ENCODE measurements at places on chromosomes 4 and X.

- no peak for DNase-seq
These were observed 208.1 kb downstream of the PDGFC start for GRCh38 chr4:156763511-156763910.

- no peak for DNase-seq
These were observed 70.7 kb downstream of the LEF1 start for GRCh38 chr4:108097990-108098553.

- DNase-seq: no peak
These were observed 85.1 kb upstream of the LCORL start for GRCh38 chr4:18106620-18107019.

GRCh38 chr4:164876700-164877324 is at the start of gene APELA:
Gene APELA (plus strand): TSS chr4:164877178. CDS start chr4:164877332, 154 bp downstream.
- no peak for DNase-seq

- no peak for DNase-seq
These were observed 39.8 kb downstream of the SNCA start for GRCh38 chr4:89797117-89797516.

DNA sequence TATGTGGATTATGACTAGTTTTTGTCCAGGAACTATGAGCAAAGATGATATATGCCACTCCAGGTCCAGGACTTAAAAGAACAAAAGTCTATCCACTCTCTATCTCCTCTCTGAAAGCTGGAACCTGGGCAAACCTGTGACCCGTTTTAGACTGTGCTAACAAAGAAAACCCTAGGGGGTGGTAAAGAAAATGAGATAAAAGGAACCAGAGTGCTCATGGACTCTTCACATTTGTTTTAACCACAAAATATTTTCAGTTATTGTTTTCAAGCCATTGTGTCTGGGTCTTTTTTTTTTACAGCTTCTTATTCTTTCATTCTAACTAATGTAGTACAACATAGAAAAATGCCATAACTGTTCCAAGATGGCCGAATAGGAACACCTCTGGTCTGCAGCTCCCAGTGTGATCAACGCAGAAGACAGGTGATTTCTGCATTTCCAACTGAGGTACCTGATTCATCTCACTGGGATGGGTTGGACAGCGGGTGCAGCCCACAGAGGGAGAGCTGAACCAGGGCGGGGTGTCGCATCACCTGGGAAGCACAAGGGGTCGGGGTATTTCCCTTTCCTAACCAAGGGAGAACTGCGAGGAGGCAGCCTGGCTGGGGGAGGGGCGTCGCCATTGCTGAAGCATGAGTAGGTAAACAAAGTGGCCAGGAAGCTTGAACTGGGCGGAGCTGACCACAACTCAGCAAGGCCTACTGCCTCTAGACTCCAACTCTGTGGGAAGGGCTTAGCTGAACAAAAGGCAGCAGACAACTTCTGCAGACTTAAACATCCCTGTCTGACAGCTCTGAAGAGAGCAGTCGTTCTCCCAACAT is 45.1 kb downstream of the CHM start:
- DNase-seq: no peak

DNA sequence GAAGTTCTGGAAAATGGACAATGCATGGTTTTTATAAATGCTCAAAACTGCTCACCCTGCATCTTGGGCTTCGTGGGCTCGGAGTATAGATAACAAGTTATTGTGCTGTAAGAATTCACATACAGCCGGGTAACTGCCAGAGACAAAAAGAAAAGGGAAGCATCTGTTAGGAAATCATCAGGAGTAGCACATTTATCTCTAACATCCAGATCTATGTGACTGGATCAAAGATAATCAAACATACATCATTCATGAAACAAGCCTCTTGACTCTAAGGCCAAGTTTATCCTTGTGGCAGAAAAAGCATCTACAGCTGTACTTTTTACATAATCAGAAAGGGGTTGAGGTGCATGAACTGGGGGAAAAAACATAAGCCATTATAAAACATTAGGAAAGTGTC is 264.2 kb downstream of the PPP3CA start:
- DNase-seq: no peak

- DNase-seq: no peak
These were observed 66.3 kb downstream of the TSPAN7 start for GRCh38 chrX:38627683-38628082.

DNA sequence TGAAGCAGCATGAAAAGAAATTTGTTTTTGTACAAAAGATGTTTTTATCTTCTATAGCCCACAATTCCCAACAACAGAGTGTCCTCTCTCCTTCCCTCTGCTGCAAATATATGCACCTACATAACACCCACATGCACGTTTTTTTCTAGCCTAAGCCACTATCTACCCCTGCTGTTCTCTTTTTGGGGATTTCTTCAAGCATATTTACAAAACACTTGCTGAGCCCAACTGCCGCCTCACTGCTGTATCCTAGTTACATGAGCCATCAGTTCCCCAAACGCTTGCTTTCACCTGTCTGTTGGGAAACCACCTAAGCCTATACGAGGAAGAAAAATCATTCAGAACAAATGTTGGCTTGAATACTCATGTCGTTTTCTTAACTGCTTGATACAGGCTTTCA is 127.2 kb downstream of the CHRNA9 start:
- no peak for DNase-seq

DNA sequence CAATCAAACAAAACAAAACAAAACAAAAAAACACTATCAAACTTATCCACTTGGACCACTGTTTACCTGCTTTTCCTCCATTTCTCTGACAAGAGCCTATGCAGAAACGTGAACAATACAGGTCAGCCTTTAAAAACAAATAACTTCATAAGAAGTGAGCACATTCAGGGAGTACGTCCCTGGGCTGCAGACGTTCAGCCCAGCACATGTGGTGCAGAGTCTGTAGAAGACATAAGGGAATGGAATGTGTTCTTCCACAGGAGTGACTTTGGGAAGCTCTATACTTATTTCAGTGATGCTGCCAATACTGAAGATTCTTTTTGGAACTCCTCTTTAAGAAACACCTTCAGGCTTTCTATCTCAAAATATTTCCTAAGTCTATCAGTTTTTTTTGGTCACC is 120.6 kb downstream of the SPRY1 start:
- no peak for DNase-seq

DNA sequence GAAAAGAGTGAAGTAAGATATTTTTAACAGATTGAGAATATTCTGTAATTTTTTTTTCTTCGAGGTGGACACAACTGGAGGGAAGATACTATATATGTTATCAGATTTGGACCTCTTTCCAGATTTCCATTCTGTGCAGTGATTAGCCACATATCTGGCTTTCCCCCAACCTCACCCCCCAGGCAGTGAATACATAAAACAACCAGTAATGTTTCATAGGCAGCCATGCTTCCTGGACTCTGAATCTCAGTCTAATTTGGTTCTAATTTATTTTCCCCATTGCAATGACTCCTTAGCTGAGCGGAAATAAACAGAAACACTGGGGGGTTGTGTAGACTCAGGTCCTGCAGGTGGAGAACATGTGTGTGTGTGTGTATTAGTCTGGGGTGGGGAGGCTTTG is 226.5 kb downstream of the FBXW7 start:
- no peak for DNase-seq

DNA sequence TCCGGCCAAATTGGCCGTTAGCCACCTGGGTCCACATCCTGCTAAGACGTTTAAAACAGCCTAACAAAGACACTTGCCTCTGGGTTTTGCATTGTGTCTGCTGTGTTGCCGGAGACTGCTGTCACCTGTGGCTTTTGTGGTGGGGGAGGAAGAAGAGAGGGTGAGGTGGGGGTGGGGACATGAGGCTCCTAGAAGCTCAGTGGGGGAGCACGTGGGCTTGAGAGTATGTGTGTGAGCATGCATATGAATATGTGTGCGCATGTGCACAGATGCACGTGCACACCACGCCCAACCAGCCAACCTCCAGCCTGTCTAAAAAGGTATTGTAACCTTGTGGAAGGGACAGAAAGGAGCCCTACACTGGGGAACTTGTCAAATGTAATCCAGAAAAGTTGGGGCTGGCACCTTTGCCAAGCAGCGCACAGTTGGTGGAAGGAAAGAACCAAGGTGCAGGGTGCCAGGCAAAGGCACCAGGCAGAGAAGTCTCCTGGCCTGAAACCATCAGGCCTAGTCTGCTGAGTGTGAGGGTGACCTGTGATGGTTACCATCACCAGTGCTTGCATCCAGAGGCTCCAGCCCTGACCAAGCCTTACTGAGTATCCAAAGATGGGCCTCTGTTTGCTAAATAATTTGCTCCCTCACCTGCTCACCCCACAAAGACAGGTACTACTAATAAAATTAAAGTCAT is 10.1 kb upstream of the SASH3 start:
- no peak for DNase-seq

DNA sequence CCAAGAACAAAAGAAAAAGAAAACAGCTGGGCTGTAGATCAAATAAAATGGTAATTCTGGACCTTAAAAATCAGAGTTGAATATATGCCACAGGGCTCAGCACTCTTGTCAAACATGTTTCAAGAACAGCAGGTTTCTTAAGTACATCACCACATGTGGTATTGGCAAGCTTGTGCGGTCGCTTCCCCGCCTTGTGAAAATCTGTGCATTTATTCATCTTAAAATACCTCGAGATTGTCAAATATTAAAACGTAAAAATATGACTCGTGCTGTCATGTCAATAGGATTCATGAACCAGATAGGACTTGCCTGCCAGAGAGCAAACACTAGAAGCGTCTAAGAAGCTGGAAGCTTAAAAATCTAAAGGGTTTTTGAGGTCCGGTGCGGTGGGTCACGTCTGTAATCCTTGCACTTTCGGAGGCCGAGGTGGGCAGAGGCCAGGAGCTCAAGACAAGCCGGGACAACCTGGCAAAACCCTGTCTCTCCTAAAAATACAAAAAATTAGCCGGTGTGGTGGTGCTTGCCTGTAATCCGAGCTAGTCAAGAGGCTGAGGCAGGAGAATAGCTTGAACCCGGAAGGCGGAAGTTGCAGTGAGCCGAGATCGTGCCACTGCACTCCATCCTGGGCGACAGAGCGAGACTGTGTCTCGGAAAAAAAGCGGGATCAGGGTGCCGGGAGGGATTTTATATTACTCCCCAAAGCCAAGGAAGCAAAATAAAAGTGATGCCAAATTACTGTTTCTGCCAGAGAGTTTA is 40.2 kb upstream of the TMEM154 start:
- DNase-seq: no peak

DNA sequence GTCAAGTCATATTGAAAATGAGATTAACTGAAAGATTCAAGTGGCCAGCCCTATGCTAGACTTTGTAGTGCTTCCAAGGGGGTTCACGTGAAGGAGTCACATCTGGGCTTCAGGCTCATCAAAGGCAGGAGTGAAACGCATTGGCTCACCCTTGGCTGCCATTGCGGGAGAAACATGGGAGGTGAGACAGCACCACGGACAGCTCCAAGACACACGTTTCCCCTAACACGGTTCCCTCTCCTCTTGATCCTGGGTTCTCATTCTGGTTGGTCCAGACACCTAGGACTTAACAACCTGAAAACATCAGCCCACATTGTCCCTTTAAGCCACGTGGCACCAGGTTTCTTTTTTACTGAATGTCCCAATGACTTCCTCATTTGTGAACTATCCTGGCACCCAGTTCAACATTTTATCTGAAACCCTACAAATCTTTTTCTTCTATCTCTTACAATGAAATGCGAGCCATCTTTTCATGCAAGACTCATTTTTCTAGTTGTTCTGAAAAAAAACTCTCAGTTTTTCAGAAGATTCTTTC is 279.0 kb upstream of the VCX3A start:
- DNase-seq: no peak

GRCh38 chrX:66004928-66005829 is 34.7 kb downstream of the VSIG4 start:
- no peak for DNase-seq

DNA sequence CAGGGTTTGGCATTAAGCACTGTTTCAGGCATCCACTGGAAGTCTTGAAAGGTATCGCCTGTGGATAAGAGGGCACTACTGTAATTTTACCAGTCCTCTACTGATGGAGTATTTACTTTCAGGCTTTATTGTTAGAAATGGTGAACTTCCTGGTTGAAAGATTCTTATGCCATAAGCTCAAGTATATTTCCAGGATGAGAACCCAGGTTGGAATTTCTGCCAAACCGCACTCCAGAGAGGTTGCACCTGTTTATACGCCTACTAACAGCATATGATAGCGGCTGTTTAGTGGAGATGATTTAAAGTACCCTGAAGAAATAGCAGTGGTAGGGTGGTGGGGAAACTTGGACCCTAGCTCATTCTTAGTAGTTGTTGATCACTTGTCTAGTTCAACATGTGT is 9.9 kb downstream of the FNIP2 start:
- DNase-seq: no peak

- no peak for DNase-seq
These were observed 187.7 kb upstream of the MAGEB2 start for GRCh38 chrX:30027636-30028035.

GRCh38 chr4:128940971-128941370 is 131.5 kb downstream of the JADE1 start:
- no peak for DNase-seq

DNA sequence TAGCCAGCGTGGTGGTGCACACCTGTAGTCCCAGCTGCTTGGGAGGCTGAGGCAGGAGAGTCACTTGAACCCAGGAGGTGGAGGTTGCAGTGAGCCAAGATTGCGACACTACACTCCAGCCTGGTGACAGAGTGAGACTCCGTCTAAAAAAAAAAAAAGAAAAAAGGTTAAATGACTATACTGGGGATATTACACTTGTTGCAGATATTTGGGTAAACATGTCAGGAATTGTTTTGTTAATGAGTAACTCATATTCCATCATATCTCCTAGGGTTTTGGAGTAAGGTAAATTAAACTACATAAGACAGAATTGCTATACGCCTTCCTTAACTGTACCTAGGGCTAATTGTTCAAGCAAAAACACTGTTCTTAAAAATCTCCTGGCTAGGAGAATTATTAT is 291.4 kb upstream of the IGFBP7 start:
- DNase-seq: no peak

- DNase-seq: no peak
These were observed 65.5 kb downstream of the EDNRA start for GRCh38 chr4:147546349-147546748.

GRCh38 chr4:11549525-11549924 is 120.8 kb upstream of the HS3ST1 start:
- no peak for DNase-seq

DNA sequence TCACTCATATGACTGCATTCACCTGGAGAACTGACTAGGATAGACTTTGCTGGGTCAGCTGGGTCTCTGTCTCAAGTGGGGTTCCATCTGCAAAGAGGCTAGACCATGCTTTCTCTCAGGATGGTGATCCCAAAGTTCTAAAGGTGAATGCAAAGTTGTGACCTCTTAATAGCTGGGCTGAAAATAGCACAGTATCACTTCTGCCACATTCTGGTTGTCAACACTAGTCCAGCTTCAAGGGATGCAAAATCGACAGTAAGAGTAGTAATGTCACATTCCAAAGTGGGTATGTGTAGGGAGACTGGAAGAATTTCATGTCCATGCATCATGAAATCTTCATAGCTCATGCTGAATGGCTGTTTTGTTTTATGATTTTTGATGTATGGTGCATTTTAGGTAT is 414.6 kb downstream of the PCDH7 start:
- no peak for DNase-seq

DNA sequence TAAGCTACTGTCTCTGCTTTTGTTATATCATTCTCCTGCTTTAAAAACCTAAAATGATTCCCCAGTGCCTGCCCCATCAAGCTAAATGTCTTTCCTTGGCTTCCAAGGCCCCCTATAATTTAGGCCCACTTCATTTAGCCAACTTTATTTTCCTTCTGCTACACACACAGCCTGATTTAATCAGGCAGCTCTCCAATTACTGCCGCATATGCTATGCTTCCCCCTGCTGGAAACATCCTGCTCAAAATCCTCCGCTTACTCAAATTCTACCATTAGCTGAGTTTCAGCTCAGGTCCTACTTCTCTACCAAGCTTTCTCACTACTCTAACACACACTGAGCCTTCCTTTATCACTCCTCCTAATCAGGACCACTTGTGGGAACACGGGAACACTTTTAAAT is 17.0 kb downstream of the LAMP2 start:
- no peak for DNase-seq

GRCh38 chrX:43716144-43716543 is 60.0 kb downstream of the MAOA start:
- DNase-seq: no peak
